ENCODE measurements at places on chromosomes 1 and 21. TPM values are rescaled to one million over a fixed set of nuclear protein-coding genes. Genes with fewer than 3 reads are reported as not detected.

Gene AQP10
- total RNA-seq = 0.82 TPM

Gene TMEM240
- 1.00 TPM for total RNA-seq

Gene VHLL
- total RNA-seq = 0.42 TPM

Gene SLAMF7
- total RNA-seq = 301 TPM

Gene PGBD5
- 0.90 TPM for total RNA-seq

Gene C1orf94
- total RNA-seq = not detected

Gene NDUFV3
- 21.8 TPM for total RNA-seq

Gene NIPAL3
- 31.9 TPM for total RNA-seq

GRCh38 chr1:9901148-9902059 lies 8.7 kb downstream of the CTNNBIP1 start:
- H3K36me3 ChIP-seq = no peaks in the 10 kb centered on the region
- no peak overlapping the region for H3K4me3 ChIP-seq
- H3K27ac ChIP-seq = peak overlapping the region; percentile 27
- peaks cover 18% of the 10 kb centered on the region for H3K4me1 ChIP-seq
- H3K27me3 ChIP-seq = no peaks in the 10 kb centered on the region

- H3K4me1 ChIP-seq = no peaks in the 10 kb centered on the region
- peaks cover 69% of the 10 kb centered on the region for H3K36me3 ChIP-seq
- no peak overlapping the region for H3K27ac ChIP-seq
- H3K27me3 ChIP-seq = no peaks in the 10 kb centered on the region
- no peak overlapping the region for H3K4me3 ChIP-seq
Observed at GRCh38 chr1:110055493-110056284, 14.8 kb downstream of the ALX3 start.

DNA sequence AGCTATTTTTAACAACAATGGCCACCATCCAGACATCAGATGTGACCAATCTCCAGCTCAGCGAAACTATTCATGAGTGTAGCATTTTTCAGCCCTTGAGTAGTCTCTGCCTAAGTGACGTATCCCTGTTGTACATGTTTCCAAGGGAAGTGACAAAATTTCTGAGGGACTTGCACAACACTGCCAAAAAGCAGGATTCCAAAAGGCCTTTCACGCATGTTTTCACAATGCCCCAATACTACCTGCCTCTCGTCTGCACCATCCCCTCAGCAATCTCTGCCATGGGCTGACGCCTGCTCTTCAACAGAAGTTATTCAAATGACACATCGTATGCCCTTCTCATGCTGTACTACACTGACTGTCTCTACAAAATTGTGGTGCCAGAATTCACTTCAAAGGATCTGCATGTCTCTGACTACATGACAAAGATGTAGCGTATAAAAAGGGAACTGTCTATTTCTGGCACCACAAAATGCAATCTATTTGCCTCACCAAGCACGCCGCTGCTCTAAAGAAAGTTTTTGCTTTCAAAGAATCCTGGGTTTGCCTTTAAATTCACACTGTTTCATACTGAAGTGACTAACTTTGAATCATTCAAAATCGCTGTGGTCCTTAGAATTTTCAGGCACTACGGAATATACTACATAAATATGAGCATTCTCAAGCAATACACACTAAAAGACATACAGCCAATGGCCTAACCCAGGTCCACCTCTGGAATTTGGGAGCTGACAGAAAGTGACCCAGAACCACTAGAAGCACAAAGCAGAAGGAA lies 32.9 kb downstream of the JAK1 start:
- no peaks in the 10 kb centered on the region for H3K27me3 ChIP-seq
- H3K36me3 ChIP-seq = peaks cover 4% of the 10 kb centered on the region
- no peak for DNase-seq
- no peak overlapping the region for H3K4me3 ChIP-seq
- peak overlapping the region; percentile 28 for H3K27ac ChIP-seq

DNA sequence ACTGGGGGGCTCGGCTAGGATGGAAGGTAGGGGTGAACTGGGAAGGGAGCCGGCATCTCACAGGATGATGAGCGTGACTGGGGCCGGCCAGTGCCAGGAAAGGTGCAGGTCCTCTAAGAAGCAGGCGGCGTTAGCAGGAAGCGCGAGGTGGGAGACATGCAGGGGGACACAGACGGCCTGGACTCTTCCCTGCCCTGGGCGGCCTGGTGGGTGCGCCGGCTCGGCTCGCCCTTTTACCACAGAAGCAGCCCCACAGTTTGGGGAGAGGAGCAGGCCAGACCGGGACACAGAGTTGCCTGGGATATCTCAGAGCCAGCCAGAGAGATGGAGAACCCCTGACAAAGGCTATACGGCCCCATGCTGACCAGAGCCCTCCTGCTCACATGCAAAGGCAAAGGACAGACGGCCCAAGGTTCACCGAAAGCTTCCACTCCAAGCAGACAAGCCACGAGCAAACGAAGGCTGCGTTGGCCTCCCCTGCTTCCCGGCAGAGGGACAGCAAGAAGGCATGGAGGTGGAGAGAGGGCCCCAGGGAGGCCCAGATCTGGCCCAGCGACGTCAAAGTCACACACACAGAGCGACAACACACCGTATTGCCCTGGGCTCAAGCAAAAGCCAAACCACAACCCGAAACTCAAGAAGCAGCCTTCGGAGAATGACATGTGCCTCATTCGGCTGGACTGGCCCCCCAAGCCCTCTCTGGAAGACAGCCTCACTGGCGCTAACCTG lies 14.9 kb upstream of the ALDH4A1 start:
- DNase-seq = no peak
- H3K27ac ChIP-seq = no peak overlapping the region
- H3K27me3 ChIP-seq = no peaks in the 10 kb centered on the region

GRCh38 chr21:15472108-15473040 lies 257.4 kb upstream of the USP25 start:
- H3K36me3 ChIP-seq = no peaks in the 10 kb centered on the region
- no peak overlapping the region for H3K4me3 ChIP-seq
- H3K4me1 ChIP-seq = no peaks in the 10 kb centered on the region

DNA sequence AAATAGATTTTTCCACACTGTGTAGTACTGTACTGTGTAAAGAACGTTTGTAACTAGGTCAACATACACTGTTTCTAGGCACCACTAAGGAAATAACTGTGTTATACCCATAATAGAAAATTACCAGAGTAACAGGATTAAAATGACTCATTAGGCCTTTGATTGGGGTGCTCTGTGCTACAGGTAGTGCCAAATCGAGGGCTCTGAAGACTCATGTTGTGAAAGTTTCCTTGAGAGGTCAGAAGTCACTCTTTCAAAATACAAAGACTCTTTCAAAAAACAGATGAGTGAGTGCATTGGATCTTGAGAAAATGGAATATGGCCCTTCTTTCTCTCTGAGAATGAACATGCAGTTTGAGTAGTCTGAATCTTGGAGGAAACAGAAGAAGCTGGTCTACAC lies 143.0 kb downstream of the MRPL39 start:
- no peak overlapping the region for H3K27ac ChIP-seq
- no peaks in the 10 kb centered on the region for H3K27me3 ChIP-seq
- no peaks in the 10 kb centered on the region for H3K4me1 ChIP-seq
- DNase-seq = no peak
- H3K4me3 ChIP-seq = no peak overlapping the region

- peak overlapping the region; percentile 46 for H3K27ac ChIP-seq
- H3K4me1 ChIP-seq = peaks cover 51% of the 10 kb centered on the region
- DNase-seq = no peak
- H3K36me3 ChIP-seq = no peaks in the 10 kb centered on the region
Observed at GRCh38 chr1:21325231-21325718, 35.0 kb upstream of the ECE1 start.

- no peaks in the 10 kb centered on the region for H3K27me3 ChIP-seq
- peak overlapping the region; percentile 84 for H3K4me3 ChIP-seq
- peaks cover 22% of the 10 kb centered on the region for H3K36me3 ChIP-seq
- DNase-seq = peak; percentile 39
Observed at GRCh38 chr1:39575191-39576015, 1.2 kb downstream of the PABPC4 start.

DNA sequence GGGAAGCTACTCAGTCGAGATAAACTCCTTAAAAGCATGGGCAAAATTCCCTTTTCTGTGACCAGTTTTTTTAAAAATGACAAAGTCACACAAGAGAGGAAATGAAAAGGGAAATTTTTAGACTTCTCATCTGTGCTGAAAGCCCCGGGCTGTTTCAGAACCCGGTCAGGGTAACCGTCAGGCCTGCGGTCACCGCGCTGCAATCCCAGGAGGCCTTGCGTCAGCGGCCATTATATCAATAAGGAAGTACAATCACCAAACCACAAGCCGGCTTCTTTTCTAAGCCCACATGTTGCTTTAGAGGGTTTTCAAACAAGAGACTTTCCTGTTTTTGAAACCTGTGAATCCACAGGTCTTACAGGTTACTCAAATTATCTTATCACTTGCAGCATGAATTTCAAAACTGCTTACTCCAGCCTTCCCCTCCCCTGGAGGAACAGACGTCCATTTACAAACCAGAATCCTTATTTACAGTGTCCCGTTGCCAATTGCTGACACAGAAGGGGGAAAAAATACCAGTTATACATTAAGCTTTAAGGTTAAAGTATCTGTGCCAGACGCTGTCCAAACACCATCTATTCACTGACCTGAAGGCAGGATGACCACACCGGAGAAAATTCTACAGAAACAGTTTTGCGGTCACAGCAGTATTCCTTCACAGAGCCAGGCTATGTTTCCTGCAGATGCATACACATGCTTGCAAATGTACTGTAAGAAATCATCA lies 165.3 kb downstream of the TOMM20 start:
- H3K4me3 ChIP-seq = no peak overlapping the region
- H3K36me3 ChIP-seq = no peaks in the 10 kb centered on the region
- peak overlapping the region; percentile 93 for H3K27ac ChIP-seq
- peak; percentile 85 for DNase-seq
- peaks cover 59% of the 10 kb centered on the region for H3K4me1 ChIP-seq
- no peaks in the 10 kb centered on the region for H3K27me3 ChIP-seq

DNA sequence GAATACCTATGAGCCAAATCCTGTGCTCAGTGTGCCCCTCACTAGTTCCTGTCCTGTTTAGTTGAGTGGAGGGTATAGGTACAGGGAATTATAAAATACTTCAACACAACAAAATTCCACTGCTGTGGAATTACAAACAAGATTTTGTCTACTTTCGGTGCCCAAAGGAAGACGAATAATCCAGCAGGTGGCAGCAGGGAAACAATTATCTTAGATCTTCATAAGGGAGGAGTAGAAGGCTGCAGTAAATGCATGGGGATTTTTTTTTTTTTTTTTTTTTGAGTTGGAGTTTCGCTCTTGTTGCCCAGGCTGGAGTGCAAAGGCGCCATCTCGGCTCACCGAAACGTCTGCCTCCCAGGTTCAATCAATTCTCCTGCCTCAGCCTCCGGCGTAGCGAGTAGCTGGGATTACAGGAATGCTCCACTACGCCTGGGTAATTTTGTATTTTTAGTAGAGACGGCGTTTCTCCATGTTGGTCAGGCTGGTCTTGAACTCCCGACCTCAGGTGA lies 2.0 kb upstream of the PIP5K1A start:
- DNase-seq = no peak
- no peak overlapping the region for H3K4me3 ChIP-seq
- no peak overlapping the region for H3K27ac ChIP-seq

GRCh38 chr21:34112316-34113033 lies 39.1 kb downstream of the MRPS6 start:
- no peak for DNase-seq
- no peak overlapping the region for H3K4me3 ChIP-seq
- H3K4me1 ChIP-seq = no peaks in the 10 kb centered on the region

DNA sequence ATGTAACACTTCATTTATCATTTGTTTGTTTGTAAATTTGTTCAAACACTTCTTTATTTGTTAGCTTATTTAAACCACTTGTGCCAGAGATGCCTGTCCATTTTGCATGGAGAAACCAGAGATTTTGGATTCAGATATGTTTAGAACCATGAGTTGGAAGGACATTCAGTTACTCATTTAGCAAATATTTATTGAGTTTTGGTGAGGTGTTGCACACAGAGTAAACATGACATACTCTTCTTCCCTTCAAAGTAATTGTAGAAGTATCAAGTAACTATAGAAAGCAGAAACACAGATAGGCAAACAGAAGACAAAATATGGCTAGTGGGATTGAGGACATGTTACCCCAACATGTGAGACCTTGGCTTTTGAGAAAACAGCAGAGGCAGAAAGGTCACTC lies 136.8 kb upstream of the USP25 start:
- no peaks in the 10 kb centered on the region for H3K36me3 ChIP-seq
- no peak overlapping the region for H3K27ac ChIP-seq
- no peak overlapping the region for H3K4me3 ChIP-seq
- no peaks in the 10 kb centered on the region for H3K4me1 ChIP-seq
- no peak for DNase-seq

- no peak overlapping the region for H3K27ac ChIP-seq
- peaks cover 3% of the 10 kb centered on the region for H3K27me3 ChIP-seq
- H3K4me1 ChIP-seq = no peaks in the 10 kb centered on the region
- DNase-seq = no peak
- H3K4me3 ChIP-seq = no peak overlapping the region
- H3K36me3 ChIP-seq = no peaks in the 10 kb centered on the region
Observed at GRCh38 chr21:28893687-28894086, 99.0 kb downstream of the LTN1 start.

- no peaks in the 10 kb centered on the region for H3K36me3 ChIP-seq
- H3K4me3 ChIP-seq = no peak overlapping the region
- no peaks in the 10 kb centered on the region for H3K4me1 ChIP-seq
Observed at GRCh38 chr1:119276558-119276957, 92.0 kb upstream of the HAO2 start.

GRCh38 chr1:191065771-191066170 lies 588.1 kb upstream of the BRINP3 start:
- no peaks in the 10 kb centered on the region for H3K36me3 ChIP-seq
- H3K27ac ChIP-seq = no peak overlapping the region
- H3K4me3 ChIP-seq = no peak overlapping the region
- no peak for DNase-seq
- no peaks in the 10 kb centered on the region for H3K27me3 ChIP-seq

DNA sequence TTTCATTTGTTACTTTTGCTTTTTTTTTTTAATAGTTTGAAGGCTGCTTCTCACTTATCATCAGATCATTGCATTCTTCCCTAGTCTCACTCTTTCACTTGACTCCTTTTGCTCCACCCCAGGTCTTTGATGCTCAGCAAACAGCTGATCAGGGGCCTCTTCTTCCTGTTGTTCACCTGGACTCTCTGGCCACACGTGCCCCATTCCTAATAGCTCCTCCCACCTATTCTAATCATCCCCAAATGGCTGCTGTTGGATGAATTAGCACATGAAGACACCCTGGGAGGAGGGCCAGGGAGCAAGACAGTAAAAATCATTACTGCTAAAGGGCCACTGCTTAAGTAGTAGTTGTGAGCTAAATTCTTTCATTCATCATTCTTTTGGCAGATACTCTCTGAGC lies 119.5 kb downstream of the MAB21L3 start:
- DNase-seq = no peak
- H3K36me3 ChIP-seq = no peaks in the 10 kb centered on the region
- H3K4me1 ChIP-seq = no peaks in the 10 kb centered on the region
- H3K27ac ChIP-seq = no peak overlapping the region
- no peak overlapping the region for H3K4me3 ChIP-seq
- H3K27me3 ChIP-seq = no peaks in the 10 kb centered on the region

DNA sequence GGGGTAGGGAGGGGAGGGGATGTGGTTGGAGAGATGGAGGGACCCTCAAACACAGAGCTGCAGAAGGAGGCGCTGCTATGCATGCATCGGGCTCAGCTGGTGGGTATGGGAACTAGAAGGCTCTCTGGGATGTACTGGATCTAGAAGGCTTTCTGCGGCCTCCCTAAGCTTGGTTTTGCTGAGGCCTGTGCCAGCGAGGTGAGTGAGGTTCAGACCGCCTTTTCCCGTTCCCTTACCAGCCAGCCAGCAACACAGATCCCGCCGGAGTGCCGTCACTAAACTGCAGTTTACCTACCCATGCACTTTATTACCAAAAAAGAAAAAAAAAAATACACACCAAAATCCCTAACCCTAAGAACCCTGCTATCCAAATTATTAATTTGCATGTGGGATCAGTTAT lies 180.2 kb downstream of the PRDM16 start:
- no peak overlapping the region for H3K27ac ChIP-seq
- no peaks in the 10 kb centered on the region for H3K36me3 ChIP-seq
- H3K4me3 ChIP-seq = no peak overlapping the region
